ENCODE measurements at places on chromosomes 6 and 20.
A peak's percentile ranks its signal among the peaks of the same experiment; 100 is the strongest.

DNA sequence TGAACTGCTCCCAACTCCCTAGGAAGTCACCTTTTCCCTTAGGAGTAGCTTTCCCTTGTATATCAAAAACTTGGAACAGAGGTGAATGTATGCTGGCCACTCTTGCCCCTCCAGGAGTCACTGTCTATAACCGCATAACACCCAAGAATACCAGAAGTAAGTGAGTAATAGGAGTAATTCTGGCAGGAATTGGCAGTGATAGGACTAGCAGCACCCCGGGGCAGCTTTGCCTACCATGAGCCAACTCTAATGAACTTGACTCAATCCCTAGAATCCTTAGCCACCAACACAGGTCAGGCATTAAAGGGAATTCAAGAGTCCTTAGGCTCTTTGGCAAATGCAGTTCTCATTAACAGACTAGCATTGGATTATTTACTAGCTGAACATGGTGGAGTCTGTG, 28.8 kb upstream of the CD164 start:
- DNase-seq: no peak

DNA sequence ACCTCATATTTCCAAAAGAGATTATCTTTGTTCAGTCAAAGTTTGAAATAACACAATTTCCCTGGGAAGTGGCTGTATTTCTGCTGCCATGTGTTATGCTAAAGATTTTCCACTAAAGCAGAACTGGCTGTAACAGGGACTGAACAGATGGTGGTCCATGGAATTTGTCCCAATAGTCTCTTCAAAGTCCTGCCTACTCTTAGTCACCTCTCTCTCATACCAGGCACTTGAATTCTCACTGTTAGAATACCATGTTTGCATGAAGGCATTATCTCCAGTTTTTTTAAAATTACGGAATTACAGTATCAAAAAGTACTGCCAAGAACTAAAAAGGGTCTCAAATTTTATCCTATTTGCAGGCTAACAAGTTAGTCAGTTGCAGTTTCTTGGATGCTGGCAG, 105.0 kb upstream of the HDDC2 start:
- no peak for DNase-seq

DNA sequence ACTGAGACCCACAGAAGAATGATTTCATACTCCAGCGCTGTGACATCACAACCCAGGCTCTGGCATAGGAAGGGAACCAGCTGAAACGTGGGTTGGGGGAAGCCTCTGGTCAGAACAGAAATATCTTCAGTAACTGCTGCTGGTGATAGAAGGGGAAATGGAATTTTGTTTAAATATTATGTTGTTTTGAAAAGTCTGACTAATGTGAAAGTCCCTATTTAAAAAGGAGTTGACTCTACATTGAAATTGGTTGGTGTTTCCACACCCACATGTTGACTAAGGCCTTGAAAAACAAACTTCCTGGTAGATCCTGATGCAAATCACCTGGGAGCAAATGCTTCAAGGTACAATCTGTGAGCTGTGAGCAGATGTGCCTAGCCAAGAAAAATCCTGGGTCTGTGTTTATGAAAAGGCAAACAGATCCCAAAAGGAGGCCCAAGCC, 24.5 kb upstream of the TCP11 start:
- DNase-seq: no peak

DNA sequence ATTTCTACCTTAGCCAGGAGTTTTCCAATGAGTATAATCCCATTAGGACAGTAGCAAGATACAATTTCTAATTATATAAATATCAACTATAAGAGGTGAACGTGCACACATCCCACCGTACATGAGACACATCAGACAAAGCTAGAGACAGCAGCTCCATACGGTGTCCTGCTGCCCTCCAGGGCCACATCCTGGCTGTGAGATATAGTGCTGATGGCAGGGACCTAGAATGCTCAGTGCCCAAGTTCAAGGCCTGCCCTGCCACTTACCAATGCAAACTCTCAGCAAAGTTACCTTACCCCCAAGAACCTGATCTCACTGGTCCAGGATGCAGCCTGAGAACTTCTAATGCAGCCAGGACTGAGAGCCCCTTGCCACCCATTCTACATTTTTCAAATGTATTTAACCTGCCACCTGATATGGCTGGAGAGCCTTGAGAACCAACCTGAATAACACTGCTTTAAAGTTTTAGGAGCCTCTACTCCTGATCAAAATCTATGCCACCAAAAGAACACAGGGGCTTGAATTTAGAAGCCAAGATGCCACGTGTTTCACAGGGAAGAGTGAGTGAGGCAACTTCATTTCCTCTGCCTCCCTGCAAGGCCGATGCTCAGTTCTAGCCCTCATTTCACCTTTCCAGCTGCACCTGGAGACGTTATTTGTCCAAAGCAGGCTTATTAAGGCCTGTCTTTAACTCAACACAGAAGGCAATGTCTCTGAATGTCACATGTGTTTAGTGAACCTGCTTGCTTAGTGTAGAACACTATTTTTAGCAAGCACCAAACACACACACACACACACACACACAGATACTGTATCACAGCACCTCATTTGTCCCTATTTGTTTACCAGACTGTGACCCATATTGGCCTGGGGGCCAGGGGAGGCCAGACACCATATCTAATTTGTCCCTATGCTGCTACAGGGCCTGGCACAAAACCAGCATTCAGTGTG, 6.1 kb downstream of the NFATC2 start:
- no peak for DNase-seq

GRCh38 chr20:62609811-62610757, 32.2 kb upstream of the SLCO4A1 start:
- no peak for DNase-seq

DNA sequence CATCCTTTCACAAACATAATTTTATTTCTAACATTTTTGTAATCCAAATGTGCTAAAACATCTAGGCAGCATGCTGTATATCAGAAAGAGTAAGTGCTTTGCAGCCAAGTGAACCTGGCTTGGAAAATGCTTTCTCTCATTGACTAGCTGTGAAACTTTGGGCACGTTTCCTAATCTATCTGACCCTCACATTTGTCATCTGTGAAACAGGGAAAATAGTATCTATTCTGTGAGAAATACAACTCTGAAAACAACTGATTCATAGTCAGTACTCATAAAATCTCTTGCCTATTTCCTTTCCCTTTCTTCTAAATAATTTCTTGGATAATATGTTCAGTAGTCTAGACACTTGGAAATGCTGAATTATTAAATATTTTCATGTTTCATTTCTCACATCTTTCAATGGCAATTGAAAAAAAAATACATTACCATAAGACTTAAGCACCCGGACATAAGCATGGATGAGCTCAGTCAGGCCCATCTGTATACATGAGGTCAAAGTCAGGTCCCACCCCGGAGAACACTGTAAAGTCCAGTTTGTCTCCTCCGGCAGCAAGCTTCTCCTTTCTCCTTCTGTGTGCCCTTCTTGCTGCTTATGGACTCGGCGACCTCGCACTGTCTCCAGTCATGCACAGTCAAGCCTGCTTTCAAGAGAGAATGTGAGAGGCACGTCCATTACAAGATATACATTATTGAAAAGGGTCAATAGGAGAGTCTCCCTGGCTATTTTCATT, 455.0 kb upstream of the SOX4 start:
- no peak for DNase-seq

DNA sequence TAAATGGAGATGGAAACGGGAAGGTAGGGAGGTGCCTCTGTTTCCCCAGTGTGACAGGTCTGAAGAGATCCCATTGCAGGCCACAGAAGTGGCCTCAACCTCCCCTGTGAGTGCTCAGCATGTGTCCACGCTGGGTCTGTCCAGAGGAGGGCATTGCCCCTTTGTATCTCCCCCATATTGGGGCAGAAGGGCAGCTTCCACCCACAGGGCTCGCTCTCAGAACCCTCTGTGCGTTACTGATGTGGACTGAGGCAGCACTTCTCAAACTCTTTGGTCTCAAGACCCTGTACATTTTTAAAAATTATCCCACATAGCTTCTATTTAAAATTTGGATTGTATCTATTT, 22.0 kb downstream of the ARFGEF3 start:
- DNase-seq: no peak

GRCh38 chr6:139904568-139904967, 530.1 kb upstream of the CITED2 start:
- no peak for DNase-seq

- DNase-seq: no peak
Observed at GRCh38 chr6:33828452-33828763, 24.6 kb upstream of the MLN start.

DNA sequence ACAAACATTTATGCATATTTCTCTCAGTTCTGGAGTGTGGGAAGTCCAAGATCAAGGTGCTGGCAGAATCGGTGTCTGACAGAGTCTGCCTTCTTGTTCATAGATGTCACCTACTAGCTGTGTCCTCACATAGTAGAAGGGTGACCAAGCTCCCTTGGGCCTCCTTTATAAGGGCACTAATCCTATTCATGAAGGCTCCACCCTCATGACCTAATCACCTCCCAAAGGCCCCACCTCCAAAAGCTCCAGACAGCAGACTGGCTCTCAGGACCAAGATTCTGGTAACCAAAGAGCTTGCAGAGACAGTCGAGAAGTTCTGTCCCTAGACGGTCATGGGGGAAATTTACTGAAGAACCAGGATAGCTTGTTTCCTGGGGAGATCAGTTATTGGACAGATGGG, 139.1 kb downstream of the COL9A1 start:
- DNase-seq: no peak

DNA sequence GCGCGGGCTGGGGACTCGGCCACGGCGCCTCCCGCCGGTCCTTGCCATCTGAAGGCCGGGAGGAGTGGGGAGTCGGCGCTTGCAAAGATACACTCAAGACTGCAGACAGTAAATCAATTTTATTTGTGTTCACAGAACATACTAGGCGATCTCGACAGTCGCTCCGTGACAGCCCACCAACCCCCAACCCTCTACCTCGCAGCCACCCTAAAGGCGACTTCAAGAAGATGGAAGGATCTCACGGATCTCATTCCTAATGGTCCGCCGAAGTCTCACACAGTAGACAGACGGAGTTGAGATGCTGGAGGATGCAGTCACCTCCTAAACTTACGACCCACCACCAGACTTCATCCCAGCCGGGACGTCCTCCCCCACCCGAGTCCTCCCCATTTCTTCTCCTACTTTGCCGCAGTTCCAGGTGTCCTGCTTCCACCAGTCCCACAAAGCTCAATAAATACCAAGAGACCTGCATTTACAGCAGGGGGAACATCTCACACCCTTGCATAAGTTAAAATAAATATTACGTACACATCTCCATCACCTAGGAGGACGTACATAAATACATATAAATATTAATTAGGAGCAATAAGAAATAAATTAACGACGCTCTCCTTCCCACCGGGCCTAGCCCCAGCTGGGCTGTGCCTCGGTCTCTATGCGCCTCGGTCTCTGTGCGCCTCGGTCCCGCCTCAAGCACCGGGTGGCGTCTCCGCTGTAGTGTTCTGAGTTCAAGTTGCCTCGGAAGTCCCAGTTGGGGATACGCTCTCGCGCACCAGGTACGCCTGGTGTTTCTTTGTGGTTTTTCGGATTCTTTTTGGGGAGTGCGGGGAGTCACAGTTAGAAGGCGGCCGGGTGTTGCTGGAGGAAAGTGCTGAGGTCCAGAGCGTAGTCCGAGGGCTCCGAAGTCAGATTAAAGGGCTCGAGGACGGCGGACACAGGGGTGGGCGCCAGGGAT, 889 bp upstream of the FLOT1 start:
- DNase-seq: peak; percentile 25

- no peak for DNase-seq
Observed at GRCh38 chr6:143449082-143449713, 1.3 kb downstream of the ADAT2 start.

DNA sequence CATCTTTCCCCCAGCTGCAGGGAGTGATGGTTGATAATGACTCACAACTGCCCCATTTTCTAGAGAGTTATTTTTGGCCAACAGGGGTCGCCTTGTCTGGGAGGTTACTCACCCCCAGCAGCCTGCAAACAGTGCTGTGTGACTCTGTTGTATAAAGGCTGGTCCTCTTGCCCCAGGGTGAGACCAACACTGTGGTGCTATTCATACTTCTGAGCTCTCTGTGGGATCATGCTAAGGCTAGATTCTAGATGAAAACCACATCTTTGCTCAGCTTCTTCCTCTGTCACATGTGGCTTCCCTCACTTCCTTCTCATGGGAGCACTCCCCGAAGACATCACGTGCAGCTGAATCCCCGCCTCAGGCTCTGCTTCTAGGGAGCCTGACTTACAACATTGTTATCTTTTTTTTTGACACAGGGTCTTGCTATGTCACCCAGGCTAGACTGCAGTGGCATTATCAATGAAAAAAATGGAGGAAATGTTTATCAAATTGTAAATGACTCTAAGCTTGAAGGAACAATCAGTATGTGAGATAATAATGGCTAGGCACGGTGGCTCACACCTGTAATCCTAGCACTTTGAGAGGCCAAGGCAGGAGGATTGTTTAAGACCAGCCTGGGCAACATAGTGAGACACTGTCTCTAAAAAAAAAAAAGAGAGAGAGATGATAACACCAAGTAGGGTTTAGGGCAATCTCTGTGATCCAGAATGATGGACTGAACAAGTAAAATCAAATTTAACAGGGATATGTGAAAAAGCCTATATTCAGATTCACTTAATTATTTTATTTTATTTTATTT, 55.7 kb upstream of the SLC23A2 start:
- DNase-seq: peak; percentile 25

DNA sequence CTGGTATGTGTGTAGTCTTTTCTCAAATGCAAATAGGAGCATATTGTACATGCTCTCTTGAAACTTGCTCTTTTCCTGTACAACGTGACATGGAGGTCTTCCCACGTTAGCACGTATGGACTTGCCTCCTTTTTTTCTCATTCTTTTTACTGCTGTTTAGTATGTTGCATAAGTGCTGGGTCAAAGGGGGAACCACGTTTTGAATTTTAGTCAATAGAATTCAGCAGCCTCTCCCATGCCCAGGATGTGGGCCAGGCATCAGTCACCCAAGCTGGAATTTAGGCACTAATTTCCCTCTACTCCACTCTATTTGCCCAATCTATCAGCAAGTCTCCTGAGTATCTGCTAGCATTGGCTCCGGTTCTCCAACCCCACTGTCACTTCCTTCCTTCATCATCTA, 41.5 kb upstream of the RNF24 start:
- DNase-seq: no peak

GRCh38 chr20:10260316-10260715, 41.7 kb downstream of the SNAP25 start:
- DNase-seq: no peak

- DNase-seq: no peak
Observed at GRCh38 chr20:16174311-16174710, 398.9 kb downstream of the KIF16B start.

- no peak for DNase-seq
Observed at GRCh38 chr6:209432-210103, 82.7 kb upstream of the DUSP22 start.

DNA sequence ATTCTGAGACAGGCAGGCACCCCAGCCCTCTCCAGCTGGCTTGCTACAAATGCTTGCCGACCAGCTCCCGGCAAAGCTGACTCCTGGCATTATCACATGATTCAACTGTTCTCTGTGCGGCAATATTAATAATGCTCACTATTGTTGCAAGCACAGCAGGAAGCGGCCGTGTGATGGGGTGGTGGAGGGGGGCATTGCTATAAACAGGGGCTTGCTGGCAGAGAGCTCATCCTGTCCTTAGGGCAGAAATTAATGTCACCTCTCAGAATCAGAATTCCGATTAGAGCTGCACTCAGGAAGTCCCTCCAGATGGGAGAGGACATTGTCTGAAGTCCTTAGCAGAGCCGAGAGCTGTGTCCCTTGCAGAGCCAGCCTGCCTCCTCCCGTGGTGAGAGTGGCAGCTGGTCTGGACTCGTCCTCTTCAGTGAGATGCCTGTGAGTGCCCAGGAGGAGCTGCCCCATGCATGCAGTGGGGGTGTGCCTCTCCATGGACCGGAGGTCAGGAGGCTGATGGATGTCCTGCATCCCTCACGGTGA, 162.5 kb downstream of the CDH4 start:
- DNase-seq: no peak

GRCh38 chr6:31125162-31125561, 4.9 kb upstream of the CDSN start:
- DNase-seq: no peak

- DNase-seq: no peak
Observed at GRCh38 chr20:53527196-53527595, 66.4 kb downstream of the ZNF217 start.
